Stimulated activated CD8-positive, alpha-beta memory T cell treated with anti-CD3 and anti-CD28 coated beads, Interleukin-4, amount 100 ng/mL, for 1 hour (primary cell): ENCODE measurements at places on chromosomes 1 and 21.

- DNase-seq = no peak
Observed at GRCh38 chr1:14924455-14925331, 228.9 kb upstream of the TMEM51 start.

- DNase-seq = no peak
Observed at GRCh38 chr1:19309123-19309813, 2.7 kb downstream of the AKR7A2 start.

DNA sequence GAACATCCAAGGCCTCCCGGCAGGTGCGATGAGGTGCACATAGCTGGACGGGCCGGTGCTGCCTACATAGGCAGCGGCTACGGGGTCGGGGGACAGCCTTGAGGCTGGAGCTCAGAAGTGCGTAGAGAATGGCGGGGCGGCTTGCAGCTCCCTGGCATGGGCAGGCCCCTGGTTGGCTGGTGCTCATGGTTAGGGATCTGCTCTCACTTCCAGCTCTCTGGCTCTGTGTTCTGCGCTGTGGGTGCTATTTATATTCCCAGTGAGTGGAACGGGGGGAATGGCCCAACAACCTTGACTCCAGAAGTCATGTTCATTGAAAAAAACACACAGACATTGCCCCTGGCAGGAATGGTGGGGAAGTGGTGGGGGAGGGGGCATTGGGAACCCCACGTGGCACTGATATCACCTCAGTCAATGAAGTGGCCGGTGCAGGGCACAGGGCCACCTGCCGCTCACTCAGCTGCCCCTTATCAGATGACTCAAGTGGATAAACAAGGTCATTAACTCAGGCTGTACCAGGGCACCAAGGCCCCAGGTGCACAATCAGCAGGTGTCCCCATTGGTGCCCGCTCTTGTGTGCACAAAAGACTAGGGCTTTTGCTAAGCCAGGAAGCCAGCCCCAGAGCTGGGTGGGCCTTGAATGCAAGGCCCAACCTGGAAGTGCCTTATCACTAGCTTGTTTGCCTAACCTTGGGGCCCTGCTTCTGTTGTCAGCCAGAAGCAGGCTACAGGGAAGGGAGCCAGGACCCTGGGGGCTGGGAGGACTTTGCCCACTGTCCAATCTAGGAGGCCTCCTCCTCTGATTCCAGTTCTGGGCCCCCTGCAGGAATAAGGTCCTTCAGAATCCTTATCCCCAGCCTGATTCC, at the start of gene NR0B2:
NR0B2 (minus strand) TSS at position 222 of the 866 bp plus-strand sequence; CDS start at position 187, 35 bp downstream.
- DNase-seq = no peak

DNA sequence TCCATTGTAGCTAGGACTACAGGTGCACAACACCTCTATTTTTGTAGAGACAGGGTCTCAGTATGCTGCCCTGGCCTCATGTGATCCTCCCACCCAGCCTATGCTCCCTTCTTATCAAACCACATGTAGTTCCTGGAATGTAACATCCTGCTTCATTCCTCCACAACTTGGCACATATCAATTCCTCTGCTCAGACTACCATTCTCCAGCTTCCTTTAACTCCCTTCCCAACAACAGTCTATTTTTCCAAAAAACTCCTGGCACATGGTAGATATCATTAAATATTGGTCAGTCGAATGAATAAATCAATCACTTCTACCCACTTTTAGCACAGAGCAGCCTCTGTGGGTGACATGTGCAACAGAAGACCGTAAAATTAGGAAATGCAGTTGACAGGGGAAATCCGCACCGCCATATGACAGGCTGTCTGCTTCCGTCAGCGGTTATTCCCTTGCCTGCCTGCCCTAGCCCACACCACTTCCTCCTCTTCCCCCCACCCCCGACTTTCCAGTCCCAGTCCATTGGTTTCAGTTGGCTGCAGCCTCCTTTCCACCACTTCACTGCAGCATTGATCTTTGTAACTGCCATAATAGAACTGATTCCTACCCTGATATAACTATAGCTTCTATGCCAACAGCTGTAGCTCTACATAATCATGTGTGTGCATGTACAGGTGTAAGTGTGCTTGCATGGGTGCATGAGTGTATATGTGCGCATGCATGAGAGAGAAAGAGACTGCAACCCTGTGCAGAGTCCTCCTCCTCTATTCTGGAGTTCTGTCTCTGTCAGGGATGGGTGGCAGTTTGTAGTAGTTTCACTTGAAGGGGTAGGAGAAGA, 6.8 kb upstream of the AKR1A1 start:
- no peak for DNase-seq

- no peak for DNase-seq
Observed at GRCh38 chr1:222223010-222223409, 324.9 kb downstream of the HHIPL2 start.

- no peak for DNase-seq
Observed at GRCh38 chr1:228922722-228923376, 187.6 kb downstream of the RHOU start.

DNA sequence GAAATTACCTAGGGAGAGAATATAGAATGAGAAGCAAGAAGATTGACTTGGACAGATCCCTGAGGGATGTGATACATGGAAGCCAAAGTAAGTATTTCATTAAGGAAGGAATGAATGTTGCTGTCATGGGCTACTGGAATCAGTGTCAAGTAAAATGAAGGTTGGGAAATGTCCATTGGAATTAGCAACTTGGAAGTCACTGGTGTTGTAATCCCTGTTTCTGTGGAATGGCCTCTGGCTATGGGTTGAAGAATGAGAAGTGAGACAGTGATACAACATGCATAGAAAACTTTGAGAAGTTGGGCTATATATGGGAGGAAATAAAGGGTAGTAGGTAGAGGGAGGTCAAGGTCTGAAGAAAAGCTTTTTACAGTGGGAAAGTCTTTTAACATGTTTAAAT, 54.7 kb downstream of the CCDC18 start:
- DNase-seq = no peak

DNA sequence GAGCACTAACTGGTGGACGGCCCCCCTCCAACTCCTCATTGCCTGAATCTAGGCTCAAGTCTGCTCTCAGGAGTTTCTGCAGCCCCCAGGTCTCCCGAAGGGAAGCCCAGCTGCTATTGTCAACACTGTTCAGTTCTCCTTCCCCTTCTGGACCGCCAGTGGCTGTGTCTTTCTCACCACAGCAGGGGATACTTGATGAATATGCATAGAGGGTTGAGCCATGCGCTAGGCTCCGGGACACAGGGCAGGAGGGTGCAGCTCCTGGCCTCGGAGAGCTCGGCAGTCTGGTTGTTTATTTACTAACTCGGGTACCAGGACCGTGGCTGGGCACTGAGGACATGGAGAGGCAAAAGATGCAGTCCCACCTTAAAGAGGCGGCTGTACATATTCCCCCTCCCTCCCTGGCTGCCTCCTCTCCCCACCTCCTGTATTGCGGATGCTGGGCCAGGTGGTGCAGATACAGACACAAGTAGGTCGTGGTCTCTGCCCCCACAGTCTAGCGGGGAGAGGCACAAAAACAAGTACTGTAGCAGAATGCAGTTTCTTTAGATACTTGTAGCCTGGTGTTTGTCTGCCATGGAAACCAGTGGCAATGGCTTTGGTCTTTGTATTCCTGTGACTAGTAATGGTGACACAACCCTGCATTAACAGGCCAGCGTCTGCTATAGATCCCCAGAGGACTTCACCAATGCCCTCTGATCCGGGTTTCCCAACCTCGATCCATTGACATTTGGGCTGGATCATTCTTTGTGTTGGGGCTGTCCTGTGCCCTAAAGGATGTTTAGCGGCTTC, 26.2 kb downstream of the ARHGEF10L start:
- DNase-seq = no peak

DNA sequence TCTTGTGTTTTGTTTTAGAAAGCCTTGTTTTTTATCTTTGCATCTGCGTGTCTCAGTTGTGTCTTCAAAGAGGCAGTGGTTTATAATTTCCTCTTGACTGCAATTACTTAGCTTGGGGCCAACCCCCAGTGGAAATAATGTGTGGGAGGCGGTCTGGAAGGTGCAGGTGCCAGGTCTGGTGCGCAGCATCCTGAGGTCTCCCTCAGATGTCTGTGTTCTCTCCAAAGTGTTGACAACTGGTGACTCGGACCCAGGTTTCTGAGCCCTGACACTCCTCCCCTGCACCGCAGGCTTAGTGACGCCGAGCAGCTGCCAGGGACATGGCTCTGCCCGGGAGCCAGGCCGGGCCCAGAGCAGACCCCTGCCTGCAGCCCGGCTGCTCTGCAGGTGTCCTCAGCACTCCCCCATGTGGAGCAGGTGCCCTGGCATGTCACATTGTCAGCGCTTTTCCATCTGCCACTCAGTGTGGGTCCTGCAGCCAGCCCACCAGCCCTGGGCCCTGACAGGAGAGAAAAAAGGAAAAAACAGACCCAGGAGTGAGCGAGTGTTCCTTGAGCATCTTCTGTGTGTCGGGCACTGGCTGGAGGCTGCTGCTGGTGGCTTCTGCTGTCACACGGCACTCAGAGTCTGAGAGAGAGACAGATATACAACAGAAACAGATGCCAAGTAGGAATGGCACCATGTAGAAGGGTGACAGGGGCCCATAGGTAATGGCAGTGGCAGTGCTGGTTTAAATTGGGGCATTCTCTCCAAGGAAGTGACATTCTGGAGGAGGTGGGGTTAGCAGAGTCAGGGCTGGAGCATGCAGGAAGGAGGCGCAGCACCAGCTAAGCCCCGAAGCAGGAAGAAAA, 24.8 kb upstream of the SELENON start:
- DNase-seq = peak; percentile 46

GRCh38 chr21:46265736-46266525, 19.5 kb downstream of the MCM3AP start:
- DNase-seq = no peak

- no peak for DNase-seq
Observed at GRCh38 chr1:97123717-97124431, 402.3 kb downstream of the PTBP2 start.

GRCh38 chr1:2174348-2175054, 20.1 kb downstream of the FAAP20 start:
- DNase-seq = no peak

- DNase-seq = no peak
Observed at GRCh38 chr1:76929136-76929535, 61.9 kb downstream of the ST6GALNAC5 start.

- no peak for DNase-seq
Observed at GRCh38 chr1:113256348-113256729, 134.0 kb upstream of the MAGI3 start.

- no peak for DNase-seq
Observed at GRCh38 chr1:30058970-30059369, 664.4 kb downstream of the MATN1 start.

GRCh38 chr1:117632269-117633067, 26.6 kb downstream of the TENT5C start:
- DNase-seq = no peak

GRCh38 chr1:53398091-53398490, 61.1 kb upstream of the DMRTB1 start:
- no peak for DNase-seq

DNA sequence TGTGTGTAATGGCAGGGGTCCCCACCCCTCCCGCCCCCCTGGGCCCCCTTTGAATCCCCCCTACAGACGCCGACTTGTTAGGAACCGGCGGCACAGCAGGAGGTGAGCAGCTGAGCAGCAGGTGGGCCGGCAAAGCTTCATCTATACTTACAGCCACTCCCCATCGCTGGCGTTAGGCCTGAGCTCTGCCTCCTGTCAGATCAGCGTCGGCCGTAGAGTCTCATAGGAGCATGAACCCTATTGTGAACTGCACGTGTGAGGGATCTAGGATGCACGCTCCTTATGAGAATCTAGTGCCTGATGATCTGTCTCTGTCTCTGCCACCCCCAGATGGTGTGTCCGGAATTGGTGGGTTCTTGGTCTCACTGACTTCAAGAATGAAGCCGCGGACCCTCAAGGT, 14.9 kb upstream of the VPS26C start:
- DNase-seq = no peak

GRCh38 chr1:167469280-167469965, 48.9 kb downstream of the CD247 start:
- no peak for DNase-seq

DNA sequence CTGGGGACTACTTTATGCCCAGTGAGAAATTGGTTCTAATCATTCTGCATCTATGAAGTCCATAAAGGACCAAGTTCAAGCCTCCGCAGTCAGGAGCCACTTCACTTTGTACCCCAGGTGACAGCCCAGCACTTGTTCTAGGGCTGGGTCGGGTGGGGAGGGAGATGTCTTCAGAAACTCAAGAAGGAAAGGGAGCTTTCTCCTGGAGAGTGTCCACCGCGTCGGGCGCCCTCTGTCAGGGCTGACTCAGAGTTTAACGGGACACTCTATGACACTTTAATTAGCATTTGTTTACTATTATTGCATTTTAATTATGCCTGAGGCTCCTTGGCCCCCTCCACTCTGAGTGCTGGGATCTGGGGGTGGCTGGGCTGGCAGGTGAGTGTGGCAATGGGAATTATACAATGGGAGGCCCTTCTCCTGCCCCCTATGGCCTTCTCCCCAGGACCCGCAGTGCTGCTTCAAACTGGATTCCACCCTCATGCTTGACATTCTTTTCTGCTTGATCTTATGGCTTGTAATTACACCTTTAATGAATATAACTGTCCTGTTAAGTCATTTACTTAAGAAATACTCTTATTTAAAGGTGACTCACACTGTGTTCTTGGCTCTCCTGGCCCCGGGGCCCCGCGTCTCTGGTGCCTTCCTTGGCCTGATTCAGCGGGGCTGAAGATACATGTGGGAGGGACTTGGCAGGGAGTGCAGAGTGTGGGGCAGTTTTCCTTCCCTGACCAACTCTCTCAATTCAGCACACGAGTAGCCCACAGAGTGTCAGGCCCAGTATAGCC, 136.6 kb downstream of the PLXNA2 start:
- DNase-seq = no peak

- no peak for DNase-seq
Observed at GRCh38 chr1:225508538-225509375, 80.9 kb upstream of the LBR start.

- peak; percentile 11 for DNase-seq
Observed at GRCh38 chr1:235998812-235999211, 66.1 kb downstream of the NID1 start.

DNA sequence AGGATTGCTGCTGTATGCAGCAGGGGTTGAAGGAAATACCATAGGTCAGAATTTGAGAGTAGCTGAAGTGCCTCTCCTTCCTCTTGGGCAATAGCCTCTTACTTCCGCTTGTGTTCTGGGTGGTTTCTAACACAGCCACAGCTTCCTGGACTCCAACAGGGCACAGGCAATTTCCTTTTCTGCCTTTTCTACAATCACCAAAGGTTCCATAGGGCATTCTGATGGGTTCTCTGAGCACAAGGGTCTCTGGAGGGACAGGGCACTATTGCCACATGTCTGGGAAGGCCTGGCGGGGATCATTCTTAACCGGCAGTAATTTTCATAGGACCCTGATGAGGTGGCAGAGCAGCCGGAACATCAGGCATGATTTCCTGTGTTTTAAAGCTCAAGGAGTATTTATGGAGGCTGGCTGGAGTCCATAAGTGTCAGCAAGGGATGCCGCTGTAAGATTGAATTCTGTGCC, 5.5 kb upstream of the AGTRAP start:
- DNase-seq = no peak

- no peak for DNase-seq
Observed at GRCh38 chr1:165056914-165057313, 299.6 kb downstream of the LMX1A start.

GRCh38 chr1:186403632-186404031, 28.0 kb downstream of the ODR4 start:
- DNase-seq = no peak

DNA sequence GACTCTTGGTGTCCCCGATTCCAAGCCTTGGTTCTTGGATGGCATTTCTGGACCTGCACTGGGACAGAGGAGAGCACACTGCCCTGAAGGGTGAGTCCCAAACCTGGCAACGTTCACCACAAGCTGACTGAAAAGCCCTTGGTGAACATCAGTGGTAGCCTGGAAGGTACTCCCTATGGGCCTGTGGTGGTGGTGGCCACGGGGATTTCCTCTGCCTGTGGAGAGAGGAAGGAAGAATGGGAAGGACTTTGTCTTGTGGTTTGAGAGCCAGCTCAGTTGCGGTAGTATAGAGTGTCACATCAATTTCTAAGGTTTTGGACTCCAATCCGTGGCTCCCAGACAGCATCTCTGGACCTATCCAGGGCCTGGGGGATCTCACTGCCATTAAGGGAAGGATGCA, 50.7 kb downstream of the DNAH14 start:
- no peak for DNase-seq
